NCI-H774 (cell line): ENCODE measurements at places on chromosomes 1 and 21.
A peak's percentile ranks its signal among the peaks of the same experiment; 100 is the strongest.

DNA sequence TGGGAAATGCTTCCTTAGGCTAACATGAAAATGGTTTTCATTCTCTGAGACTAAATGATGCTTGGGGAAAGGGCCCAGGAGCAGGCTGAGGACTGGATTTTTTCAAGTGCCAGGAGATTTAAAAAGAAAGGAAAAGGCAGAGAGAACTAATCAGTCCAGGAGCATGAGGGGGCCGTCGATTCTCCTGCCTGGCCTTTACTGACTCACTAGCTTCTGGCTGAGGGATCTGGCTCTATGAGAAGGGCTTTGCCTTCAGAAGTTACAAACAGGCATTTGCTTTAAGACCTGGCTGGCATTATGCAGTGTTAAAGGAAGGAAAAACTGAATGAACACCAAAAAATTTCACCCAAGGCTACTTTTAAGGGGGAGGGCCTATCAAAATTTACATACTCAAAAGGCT lies 359.2 kb downstream of the PBX1 start:
- no peak for DNase-seq

GRCh38 chr1:14826172-14826636 lies 227.7 kb downstream of the KAZN start:
- no peak for DNase-seq

GRCh38 chr1:24075590-24075854 lies 36.4 kb downstream of the MYOM3 start:
- no peak for DNase-seq

DNA sequence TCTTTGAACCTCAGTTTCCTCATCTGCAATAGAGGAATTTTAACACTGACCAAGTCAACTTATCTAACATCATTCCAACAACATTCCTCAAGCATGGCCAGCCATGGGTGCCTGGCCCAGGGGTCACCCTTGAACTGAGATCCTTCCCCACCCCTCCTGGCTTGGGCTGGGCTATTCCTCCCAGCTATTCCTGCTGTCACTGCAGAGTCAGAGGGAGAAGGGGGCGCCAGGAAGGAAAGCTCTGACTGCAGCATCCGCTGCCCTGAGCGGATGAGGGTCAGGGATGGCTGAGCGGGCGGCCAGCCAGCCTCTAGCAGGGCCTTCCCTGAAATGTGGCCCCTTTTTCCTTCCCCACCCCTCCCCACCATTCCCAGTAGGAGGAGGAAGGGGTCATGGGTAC lies 3.1 kb downstream of the TINAGL1 start:
- DNase-seq = no peak

DNA sequence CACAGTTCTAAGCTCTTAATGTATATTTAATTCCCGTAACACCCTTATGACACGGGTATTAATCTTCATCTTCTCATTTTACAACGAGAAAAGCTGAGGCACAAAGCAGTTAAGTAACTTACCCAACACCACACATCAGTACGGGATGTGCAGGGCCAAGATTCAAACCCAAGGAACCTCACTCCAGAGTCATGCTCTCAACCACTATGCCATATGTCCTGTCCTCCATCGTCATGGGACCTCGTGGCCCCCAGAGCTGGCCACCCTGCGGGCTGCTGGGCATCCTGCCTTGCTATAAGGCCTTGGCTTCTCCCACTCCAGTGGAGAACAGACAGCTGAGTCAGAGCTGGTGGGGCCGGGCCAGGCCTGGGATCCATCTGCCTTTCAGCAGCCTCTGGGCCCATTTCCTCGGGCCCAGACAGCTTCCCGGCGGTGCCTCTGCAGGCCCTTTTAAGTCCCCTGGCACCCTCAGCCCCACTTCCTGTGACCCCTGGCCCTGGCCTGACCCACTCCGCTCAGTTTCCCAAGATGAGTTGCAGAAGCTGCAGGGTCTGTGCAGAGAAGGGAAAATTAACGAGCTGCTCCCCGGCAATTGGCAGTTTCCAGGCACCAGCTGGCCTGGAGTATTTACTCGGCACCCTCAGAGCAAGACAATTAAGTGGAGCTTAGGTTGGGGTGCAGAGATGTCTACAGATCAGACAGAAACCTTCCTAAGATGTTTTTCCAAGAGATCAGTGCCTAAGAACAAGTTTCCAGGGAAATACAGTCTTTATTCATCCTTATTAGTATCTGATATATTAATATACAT lies 98.2 kb downstream of the EPHB2 start:
- no peak for DNase-seq

- DNase-seq = no peak
Observed at GRCh38 chr21:17660452-17660851, 47.8 kb upstream of the BTG3 start.

GRCh38 chr21:39575775-39576174 lies 37.0 kb upstream of the B3GALT5 start:
- no peak for DNase-seq

- peak; percentile 54 for DNase-seq
Observed at GRCh38 chr1:209652873-209653401, 712 bp upstream of the LAMB3 start.

DNA sequence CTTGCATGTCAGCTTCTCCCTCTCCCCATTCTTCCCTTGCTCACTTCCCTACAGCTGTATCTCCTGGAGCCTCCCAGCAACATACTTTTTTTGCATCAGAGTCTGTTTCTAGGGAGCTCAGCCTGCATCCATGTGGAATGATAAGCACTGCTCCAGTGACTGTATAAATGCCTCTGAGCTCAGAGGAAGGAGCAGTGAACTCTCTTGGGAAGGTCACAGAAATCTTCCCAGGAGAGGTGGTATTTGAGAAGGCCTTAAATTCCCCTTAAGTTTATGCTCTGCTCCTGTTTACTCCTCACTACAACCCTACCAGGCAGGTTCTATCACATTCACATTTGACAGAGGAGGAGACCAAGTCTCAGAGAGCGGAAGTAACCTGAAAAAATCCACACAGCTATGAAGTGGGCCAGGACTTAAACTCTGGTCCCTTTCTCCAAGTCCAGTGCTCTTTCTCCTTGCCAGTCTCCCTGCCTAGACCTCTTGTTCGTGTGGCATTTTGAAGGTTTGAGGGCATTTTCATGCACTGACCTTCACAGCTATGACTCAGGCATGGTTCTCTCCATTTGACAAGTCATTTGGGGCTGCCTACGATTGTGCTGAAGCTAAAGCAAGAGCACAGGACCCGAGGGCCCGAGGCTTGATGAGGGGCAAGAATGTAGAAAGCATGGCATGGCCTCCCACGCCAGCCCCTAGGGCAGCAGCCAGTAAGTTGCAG lies 5.6 kb upstream of the UBXN10 start:
- no peak for DNase-seq

GRCh38 chr1:41716188-41717130 lies 202.3 kb downstream of the HIVEP3 start:
- no peak for DNase-seq

GRCh38 chr1:240278082-240278481 lies 186.4 kb downstream of the FMN2 start:
- no peak for DNase-seq
